ENCODE measurements at places on chromosomes 7 and 10.

DNA sequence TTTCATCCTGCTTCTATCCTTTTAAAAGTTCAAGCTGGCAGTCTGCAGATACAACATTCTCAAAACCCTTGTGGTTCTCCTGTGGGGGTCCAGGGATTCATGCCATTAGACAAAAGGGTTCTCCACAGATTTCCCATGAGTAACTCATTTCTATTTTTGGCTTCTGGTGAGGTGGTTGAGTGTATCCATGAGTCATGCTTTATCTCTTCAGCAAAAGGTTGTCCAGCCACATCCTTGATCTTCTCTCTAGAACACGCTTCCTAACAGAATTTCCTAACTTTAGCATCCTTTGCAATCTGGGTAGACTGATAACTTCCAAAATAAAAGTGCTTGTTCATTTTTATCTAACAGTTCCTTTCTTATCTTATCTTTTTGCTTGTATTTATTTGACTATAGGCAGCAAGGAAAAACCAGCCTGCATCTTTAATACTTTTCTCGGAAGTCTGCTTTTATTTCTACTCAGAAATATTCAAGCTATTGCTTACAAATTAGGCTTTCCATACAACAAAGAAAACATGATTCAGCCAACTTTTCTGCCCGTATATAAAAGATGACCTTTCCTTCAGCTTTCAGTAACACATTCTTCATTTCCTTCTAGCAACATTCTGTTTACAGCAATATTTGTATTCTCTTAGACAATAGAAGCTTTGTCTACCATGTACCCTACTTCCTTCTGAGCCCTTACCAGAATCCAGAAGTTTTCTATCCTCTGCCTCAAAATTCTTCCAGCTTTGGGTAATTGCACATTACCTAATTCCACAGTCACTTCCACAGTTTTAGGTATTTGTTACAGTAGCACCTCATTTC lies 79.3 kb upstream of the IL6 start:
- DNase-seq = no peak

GRCh38 chr7:101985903-101986734 lies 168.7 kb downstream of the CUX1 start:
- DNase-seq = no peak

- DNase-seq = no peak
Observed at GRCh38 chr10:73589563-73590126, 1.5 kb downstream of the USP54 start.

GRCh38 chr7:78751253-78751652 lies 702.2 kb downstream of the MAGI2 start:
- DNase-seq = no peak

GRCh38 chr7:44988701-44989100 lies 9.9 kb upstream of the MYO1G start:
- DNase-seq = no peak

GRCh38 chr7:11341285-11341944 lies 367.7 kb downstream of the PHF14 start:
- no peak for DNase-seq

DNA sequence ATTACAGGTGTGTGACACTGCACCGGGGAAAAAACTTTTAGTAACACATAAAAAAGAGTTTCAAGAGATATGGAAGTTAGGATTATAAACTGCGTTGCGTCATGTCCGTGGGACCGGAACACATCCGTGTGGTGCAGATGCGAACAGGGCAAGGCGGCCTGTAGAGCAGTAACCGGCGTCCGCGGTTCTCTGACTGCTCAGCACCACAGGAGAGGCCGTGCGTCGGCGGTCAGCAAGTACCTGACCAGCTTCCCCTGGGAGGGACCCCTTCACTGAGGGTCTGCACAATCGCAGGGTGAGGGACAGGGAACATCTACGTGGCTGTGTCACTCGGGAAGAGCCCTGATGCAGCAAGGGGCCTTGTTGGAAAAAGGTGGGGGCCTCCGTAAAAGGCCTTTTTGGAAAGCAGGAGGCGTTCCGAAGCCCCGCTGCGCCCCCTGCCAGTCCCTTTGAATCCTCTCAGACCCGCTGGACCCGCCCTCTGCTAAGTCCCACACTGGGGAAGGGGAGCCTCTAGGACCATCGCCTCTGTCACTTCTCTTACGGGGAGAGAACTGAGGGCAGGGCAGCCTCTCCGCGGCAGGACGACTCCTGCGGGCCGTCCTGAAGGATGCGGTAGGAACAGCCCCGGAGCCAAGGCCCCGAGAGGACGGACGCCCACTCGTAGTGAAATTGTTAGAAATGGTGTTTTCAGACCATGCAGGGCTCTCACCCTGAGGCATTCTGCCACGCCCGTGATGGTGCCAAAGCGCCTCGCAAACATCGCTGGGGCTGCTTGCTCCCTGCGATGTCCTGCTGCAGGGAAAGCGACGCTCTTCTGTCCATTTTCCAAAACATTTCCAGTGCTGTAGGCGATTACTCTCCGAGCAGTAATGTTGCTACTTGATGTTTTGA lies 771.6 kb upstream of the COBL start:
- no peak for DNase-seq

DNA sequence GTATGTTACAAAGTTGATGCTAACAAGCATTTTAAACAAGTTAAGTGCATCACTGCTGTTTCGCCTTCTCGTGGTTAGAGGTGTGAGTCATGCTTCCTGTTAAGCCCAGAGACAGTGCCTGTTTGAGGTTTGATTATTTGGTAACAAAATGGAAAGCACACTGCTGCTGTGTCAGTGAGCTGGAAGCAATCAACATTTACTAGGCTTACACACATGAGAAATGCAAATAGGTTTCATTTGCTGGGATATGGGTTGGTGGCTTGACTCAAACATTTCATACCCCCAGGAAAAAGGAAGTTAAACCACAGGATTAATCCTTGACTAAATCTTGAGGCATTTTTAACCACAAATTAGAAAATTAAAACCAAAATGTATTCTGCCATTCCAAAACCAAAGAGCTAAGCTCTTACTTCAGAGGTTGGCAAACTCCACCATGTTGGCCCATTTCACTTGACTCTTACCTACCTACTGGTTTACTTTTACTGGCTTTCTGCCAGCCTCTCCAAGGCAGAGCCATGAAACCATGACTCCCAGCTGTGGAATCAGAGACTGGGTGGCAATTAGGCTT lies 139.2 kb downstream of the ETV1 start:
- no peak for DNase-seq

GRCh38 chr10:7035126-7035761 lies 375.6 kb downstream of the SFMBT2 start:
- no peak for DNase-seq

- DNase-seq = no peak
Observed at GRCh38 chr10:45438466-45439090, 64.6 kb downstream of the ALOX5 start.

GRCh38 chr7:20839987-20840386 lies 53.3 kb upstream of the SP8 start:
- DNase-seq = no peak

GRCh38 chr7:139370943-139371313 lies 11.2 kb downstream of the LUC7L2 start:
- DNase-seq = no peak

GRCh38 chr7:131642429-131642828 lies 86.0 kb upstream of the PODXL start:
- no peak for DNase-seq

DNA sequence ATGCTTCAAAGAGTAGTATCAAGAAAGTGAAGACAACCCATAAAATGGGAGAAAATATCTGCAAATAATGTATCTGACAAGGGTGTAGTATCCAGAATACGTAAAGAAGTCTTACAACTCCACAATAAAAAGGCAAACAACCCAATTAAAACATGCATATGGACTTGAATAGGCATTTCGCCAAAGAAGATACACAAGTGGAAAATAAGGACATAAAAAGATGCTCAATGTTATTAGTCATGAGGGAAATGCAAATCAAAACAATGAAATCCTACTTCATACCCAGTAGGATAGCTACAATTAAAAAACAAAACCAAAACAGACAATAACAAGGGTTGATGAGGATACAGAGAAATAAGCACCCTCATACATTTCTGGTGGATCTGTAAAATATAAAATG lies 79.2 kb downstream of the NUDCD3 start:
- no peak for DNase-seq

DNA sequence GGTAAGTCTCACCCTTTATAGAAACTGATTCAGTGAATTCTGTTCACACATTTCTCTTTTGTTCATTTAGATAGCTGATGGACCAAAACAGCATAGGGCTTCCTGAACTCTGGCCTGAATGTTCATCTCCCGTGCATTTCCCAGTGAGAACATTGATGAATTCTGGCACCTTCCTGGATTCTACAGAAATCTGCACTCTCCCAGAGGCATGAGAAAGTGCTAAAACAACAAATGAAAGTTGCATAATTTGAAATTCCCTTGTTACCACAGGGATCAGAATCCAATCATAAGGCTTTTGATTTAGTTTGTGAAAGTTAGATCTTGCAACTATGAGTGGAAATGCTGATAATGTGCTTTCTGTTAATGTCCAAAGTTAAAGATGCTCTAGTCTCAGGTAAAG lies 29.7 kb upstream of the SCIN start:
- no peak for DNase-seq

DNA sequence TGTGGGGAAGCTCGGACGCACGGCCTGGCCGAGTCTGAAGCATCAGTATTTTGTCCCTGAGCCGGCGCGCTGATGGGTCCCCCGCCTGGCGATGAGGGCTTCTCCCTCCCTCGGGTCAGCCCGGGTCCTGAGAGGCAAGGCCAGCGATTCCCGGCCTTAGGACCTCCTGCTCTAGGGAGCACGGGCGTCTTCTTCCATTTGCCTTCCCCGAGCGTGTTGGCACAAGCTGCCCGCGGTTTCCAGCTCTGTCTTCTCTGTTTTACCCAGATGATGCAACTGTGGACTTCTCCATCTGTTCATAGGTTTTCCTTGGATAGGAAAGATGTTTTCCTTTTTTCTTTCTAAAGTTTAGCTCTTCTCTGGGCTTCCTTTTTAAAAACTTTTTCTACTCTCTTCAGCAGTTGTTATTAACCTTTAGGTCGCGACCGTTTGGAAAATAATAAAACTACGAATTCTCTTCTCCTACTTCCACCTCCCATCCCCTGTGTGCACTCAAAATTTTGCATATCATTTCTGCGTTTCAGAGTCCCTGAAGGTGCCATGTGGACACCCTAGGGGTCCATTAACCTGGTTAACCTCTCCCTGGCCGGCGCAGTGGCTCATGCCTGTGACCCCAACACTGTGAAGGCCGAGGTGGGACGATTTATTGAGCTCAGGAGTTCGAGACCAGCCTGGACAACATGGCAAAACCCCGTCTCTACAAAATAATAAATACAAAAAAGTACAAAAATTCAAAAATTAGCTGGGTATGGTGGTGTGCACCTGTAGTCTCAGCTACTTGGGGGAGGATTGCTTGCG lies 1.4 kb upstream of the SLC25A28 start:
- DNase-seq = no peak

All from activated CD4-positive, CD25-positive, alpha-beta regulatory T cell (primary cell).